ENCODE measurements at places on chromosomes 1 and 21. TPM values are rescaled to one million over a fixed set of nuclear protein-coding genes. Genes with fewer than 3 reads are reported as not detected.

GRCh38 chr1:208513799-208514198 is 269.6 kb upstream of the PLXNA2 start:
- no peaks in the 10 kb centered on the region for H3K4me1 ChIP-seq
- no peak overlapping the region for H3K27ac ChIP-seq
- no peak for DNase-seq

GRCh38 chr1:90133133-90133532 is 138.2 kb downstream of the ZNF326 start:
- H3K4me1 ChIP-seq, result no peaks in the 10 kb centered on the region
- H3K36me3 ChIP-seq, result no peaks in the 10 kb centered on the region
- no peak overlapping the region for H3K4me3 ChIP-seq
- no peak for DNase-seq
- no peak overlapping the region for H3K27ac ChIP-seq

DNA sequence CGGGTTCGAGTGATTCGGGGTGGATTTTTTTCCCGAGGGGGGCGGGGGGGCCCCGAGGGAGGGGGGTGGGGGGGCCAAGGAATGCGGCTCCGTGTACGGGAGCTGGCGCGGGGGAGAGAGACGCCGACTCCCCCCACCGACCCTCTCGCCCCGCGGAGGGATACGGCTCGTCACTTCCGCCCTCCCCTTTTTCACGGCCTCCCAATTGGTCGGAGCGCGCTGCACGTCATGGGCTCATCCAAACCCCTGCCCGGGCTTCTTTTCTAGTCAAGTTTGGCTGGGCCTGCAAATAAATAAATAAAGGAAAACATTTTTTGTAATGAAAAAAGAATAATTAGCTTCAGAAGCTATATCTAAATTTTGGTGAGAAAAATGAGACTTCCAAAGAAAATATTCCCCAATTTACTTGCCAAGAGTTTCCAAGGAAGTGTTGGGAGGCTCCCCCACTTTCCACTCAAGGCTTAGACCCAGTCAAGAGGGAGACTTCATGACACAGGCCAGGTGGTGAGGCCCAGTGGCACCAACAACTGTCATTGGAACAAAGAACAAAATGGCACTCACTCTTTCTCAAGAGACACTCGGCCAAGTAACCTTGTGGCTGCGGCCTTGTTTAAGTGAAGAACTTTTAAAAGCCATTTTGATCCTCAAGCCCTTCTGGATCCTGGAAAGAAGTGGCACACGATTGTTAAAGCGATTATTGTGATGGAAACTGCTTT is at the start of gene POGZ:
Gene POGZ (minus strand): TSS at position 164 of the 716 bp plus-strand sequence. CDS start 17,290 bp downstream, outside the sequence.
- H3K27ac ChIP-seq, result peak within 1 kb of the TSS; percentile 75
- peak; percentile 92 for DNase-seq
- H3K4me1 ChIP-seq, result peaks cover 31% of the 10 kb centered on the region
- no peaks in the 10 kb centered on the region for H3K36me3 ChIP-seq

GRCh38 chr1:223504741-223505140 is 111.5 kb downstream of the CCDC185 start:
- no peak for DNase-seq
- no peak overlapping the region for H3K27ac ChIP-seq
- no peaks in the 10 kb centered on the region for H3K27me3 ChIP-seq

DNA sequence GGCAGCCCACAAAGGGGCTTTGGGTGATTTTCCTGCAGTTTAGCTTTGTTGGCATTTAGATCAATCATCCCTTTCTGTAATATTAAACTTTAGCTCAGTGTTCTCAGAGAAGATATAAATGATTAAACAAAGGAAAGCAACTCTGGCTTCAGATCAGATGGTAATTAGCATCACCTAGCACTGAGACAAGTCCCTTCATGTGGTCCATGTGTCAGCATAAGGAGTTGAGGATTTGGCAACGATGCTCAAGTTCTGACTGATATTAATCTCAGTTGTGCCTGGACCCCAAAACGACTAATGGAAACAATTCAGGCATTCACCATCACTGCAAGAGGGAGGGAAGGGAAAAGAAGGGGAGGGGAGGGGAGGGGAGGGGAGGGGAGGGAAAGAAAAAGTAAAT is 60.4 kb downstream of the SEC16B start:
- H3K27me3 ChIP-seq, result no peaks in the 10 kb centered on the region
- no peak overlapping the region for H3K27ac ChIP-seq
- no peaks in the 10 kb centered on the region for H3K36me3 ChIP-seq
- DNase-seq, result no peak

DNA sequence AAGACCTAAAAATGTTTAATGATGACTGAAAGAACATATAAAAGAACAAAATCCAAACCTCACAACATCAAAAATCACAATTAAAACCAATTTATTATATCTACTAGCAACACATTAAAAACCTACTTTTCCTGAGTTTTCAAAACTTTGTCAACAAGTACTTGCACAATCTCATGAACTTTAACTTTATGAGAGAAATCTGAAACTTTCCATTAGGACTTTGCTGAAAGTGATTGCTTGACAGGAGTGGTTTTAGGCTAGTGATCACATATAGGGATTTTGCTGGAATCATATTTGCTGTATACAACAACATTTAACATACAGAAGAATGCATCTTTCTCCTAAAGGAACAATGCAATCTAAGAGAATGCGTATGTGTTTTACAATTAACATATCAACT is 13.2 kb downstream of the HNRNPR start:
- H3K27ac ChIP-seq, result no peak overlapping the region
- no peaks in the 10 kb centered on the region for H3K27me3 ChIP-seq
- no peak overlapping the region for H3K4me3 ChIP-seq
- DNase-seq, result no peak

GRCh38 chr1:110873856-110874255 is 908 bp downstream of the CD53 start:
- peak overlapping the region; percentile 79 for H3K4me3 ChIP-seq
- H3K36me3 ChIP-seq, result no peaks in the 10 kb centered on the region
- DNase-seq, result peak; percentile 54
- peaks cover 56% of the 10 kb centered on the region for H3K4me1 ChIP-seq
- peak overlapping the region; percentile 88 for H3K27ac ChIP-seq

GRCh38 chr1:54227091-54227602 is 27.2 kb downstream of the MRPL37 start:
- H3K4me1 ChIP-seq, result peaks cover 18% of the 10 kb centered on the region
- no peaks in the 10 kb centered on the region for H3K36me3 ChIP-seq
- DNase-seq, result no peak
- H3K27ac ChIP-seq, result no peak overlapping the region
- no peak overlapping the region for H3K4me3 ChIP-seq

DNA sequence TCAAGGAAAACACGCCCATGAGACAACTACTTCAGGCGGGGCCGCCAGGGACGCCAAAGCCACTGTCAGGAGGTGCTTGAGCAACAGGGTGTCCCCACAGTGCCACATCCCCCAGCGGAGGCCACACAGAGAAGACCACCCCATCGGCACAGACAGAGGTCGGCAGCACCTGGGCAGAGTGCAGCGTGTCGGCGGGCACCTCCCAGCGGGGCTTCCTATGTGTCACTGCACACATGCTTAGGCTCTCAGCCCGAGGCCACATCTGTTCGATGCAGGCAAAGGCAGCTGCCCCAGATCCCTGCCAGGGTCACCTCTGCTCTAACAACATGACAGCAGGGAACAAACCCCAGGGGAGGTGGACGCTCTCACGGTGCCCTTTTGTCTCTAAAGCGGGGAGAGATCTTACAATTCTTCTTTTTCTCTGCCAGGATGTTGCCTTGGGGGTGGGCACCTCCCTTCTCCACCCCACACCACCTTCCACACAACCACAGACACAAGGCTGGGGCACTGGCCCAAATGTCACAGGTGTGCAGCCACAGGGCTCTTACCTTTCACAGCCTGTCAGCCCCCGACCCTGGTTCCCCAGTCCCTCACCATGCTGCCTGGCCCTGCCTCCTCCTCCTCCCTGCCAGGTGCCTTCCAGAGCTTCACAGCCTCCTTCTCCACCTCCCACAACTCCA is 4.2 kb downstream of the KRTAP10-8 start:
- H3K4me3 ChIP-seq, result no peak overlapping the region
- no peak for DNase-seq
- no peak overlapping the region for H3K27ac ChIP-seq
- H3K27me3 ChIP-seq, result no peaks in the 10 kb centered on the region

- no peaks in the 10 kb centered on the region for H3K36me3 ChIP-seq
- no peak for DNase-seq
- H3K27ac ChIP-seq, result no peak overlapping the region
- no peak overlapping the region for H3K4me3 ChIP-seq
- no peaks in the 10 kb centered on the region for H3K4me1 ChIP-seq
Measured at GRCh38 chr21:40706176-40706575, 140.8 kb downstream of the DSCAM start.

GRCh38 chr1:10651793-10652192 is 144.7 kb downstream of the CASZ1 start:
- no peaks in the 10 kb centered on the region for H3K4me1 ChIP-seq
- no peaks in the 10 kb centered on the region for H3K27me3 ChIP-seq
- H3K36me3 ChIP-seq, result no peaks in the 10 kb centered on the region
- H3K4me3 ChIP-seq, result no peak overlapping the region
- DNase-seq, result no peak

DNA sequence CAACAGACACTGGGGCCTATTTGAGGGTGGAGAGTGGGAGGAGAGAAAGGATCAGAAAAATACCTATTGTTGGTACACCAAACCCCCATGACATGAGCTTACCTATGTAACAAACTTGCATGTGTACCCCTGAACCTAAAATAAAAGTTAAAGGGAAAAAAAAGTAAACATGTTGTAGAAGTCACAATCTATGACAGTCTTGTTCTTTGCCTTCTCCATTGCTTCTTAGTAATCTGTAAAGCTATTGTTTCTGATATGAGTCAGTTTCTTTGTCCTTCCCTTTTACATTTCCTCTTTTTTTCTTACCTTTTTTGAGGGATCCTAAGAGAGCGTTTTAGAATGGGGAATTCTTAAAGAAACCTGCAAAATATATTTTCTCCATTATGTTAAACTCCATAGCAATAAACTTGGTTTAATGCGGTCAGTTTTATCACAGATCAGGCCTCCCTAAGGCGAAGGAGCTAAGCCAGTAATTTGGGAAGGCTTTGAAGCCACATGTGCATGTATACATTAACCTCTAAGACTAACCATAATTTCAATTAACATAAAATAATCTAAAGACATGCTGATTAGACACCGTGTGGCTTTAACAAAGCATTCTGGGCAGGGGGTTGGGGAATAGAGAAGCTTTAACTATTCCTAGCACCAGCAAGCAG is 77.8 kb upstream of the C1orf105 start:
- DNase-seq, result no peak
- H3K27ac ChIP-seq, result no peak overlapping the region
- H3K36me3 ChIP-seq, result no peaks in the 10 kb centered on the region
- no peaks in the 10 kb centered on the region for H3K27me3 ChIP-seq

DNA sequence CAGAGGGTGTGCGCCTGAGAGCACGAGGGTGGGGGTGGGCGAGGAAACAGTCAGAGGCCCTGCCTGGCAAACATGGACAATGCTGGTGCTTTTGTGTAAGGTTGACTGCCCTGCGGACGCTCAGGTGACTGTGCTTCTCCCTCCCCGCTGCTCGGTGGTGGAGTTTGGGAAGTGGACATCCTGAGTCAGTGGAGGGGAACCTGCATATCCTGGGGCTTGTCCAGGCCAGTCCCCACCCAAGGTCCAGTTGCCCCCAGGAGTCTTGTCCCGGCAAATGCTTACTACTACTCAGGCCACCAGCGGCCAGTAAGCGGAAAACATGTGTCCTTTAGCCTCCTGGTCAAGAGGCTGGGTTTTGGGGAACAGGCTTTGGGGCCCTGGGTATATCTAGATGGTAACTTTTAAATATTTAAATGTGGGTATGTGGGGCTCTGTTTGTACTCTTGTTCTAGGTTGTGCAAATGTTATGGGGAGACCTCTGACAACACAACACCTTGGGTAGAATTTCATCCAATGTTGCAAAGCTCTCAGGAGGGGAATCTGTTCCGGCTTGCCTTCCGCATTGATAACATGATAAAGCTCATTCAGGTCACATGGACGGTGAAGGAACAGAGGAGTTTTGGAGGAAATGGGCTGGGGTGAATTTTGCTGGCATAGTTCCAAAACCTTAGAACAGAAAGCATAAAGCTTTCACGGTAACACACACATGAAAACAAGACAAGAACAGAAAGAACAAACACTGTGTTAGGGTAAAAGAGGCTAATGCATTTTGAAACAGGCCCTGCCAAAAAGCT is 364.9 kb downstream of the PRDM2 start:
- no peak overlapping the region for H3K27ac ChIP-seq
- no peaks in the 10 kb centered on the region for H3K27me3 ChIP-seq
- no peak for DNase-seq
- no peaks in the 10 kb centered on the region for H3K4me1 ChIP-seq
- no peak overlapping the region for H3K4me3 ChIP-seq

GRCh38 chr1:23909412-23909811 is 3.8 kb downstream of the CNR2 start:
- no peaks in the 10 kb centered on the region for H3K27me3 ChIP-seq
- no peak overlapping the region for H3K27ac ChIP-seq
- H3K36me3 ChIP-seq, result no peaks in the 10 kb centered on the region
- no peak overlapping the region for H3K4me3 ChIP-seq

GRCh38 chr1:8718850-8719361 is 98.5 kb downstream of the RERE start:
- no peaks in the 10 kb centered on the region for H3K27me3 ChIP-seq
- no peak overlapping the region for H3K27ac ChIP-seq
- H3K4me1 ChIP-seq, result peaks cover 12% of the 10 kb centered on the region
- H3K4me3 ChIP-seq, result no peak overlapping the region
- DNase-seq, result no peak
- no peaks in the 10 kb centered on the region for H3K36me3 ChIP-seq

- H3K4me1 ChIP-seq, result no peaks in the 10 kb centered on the region
- no peaks in the 10 kb centered on the region for H3K27me3 ChIP-seq
- no peak overlapping the region for H3K27ac ChIP-seq
- H3K36me3 ChIP-seq, result no peaks in the 10 kb centered on the region
Measured at GRCh38 chr1:48415050-48415449, 57.0 kb downstream of the SPATA6 start.

DNA sequence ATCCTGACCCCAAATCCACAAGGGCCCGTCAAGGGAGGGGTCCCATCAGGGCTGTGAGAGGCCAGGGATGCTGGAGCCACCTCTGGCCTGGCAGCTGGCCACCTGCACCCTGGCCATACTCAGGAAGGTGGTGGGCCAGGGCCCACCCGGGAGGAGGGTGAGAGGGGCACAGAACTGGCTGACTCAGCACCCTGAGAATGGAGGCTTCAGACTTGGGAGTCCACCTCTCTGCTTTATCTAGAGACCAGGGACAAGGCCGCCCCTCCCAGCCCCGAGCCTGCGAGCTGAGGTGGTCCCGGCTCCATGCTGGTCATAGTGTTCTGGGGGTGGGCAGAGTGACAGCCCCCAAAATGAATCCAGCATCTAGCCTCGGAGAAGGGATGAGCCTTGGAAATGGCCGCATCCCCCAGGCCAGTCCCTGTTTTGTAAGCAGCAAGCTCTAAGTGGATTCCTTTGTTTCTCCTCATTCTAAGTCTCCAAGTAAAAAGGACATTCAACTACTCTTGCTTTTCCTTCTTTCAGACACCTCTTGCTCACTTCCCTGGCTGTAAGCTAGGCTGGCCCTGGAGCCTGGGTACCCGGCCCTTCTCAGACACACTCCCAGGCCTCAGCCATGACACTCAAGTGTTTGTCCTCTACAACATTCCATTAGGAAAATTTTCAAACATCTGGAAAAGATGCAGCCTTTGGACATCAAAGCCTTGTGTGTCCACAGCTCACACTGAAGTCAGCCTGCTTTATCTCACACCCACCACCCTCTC is 12.3 kb downstream of the WNT3A start:
- DNase-seq, result no peak
- no peaks in the 10 kb centered on the region for H3K27me3 ChIP-seq
- no peaks in the 10 kb centered on the region for H3K36me3 ChIP-seq
- H3K27ac ChIP-seq, result no peak overlapping the region
- H3K4me3 ChIP-seq, result no peak overlapping the region

TAS1R1 gene
- polyA plus RNA-seq, result not detected

OR10J1 gene
- not detected for polyA plus RNA-seq

MYBPHL gene
- not detected for polyA plus RNA-seq

PLEKHG5 gene
- polyA plus RNA-seq, result 1.7 TPM

FAM163A gene
- 0.20 TPM for polyA plus RNA-seq

LRIG2 gene
- polyA plus RNA-seq, result 3.0 TPM

KCNE1 gene
- 0.14 TPM for polyA plus RNA-seq

Measured in CD4-positive, alpha-beta memory T cell (primary cell).